ENCODE measurements at places on chromosomes 4 and X. TPM values are rescaled to one million over a fixed set of nuclear protein-coding genes. Genes with fewer than 3 reads are reported as not detected.

The AR gene
- total RNA-seq, result 0.26 TPM

The SHROOM2 gene
- total RNA-seq, result 11.0 TPM

The USP51 gene
- total RNA-seq, result 1.6 TPM

The CLDN22 gene
- not detected for total RNA-seq

The JAKMIP1 gene
- not detected for total RNA-seq

The FGFBP2 gene
- total RNA-seq, result not detected

The KIAA0232 gene
- total RNA-seq, result 15.5 TPM

The TLL1 gene
- total RNA-seq, result 39.5 TPM

The UCHL1 gene
- total RNA-seq, result 71.6 TPM

The GLRA2 gene
- total RNA-seq, result not detected

The ARMCX1 gene
- 75.8 TPM for total RNA-seq

The ZDHHC15 gene
- not detected for total RNA-seq

Data from dermis lymphatic vessel endothelial cell (primary cell).